ENCODE measurements at places on chromosomes 13 and 19. TPM values are rescaled to one million over a fixed set of nuclear protein-coding genes. Genes with fewer than 3 reads are reported as not detected.

The NMRK2 gene
- total RNA-seq: not detected

The JAK3 gene
- total RNA-seq: 1.4 TPM

The ERICH6B gene
- not detected for total RNA-seq

The RNU6-9 gene
- total RNA-seq: not detected

The ZNF606 gene
- 14.7 TPM for total RNA-seq

The MUC16 gene
- total RNA-seq: under 0.01 TPM

The TGFB1 gene
- 10.6 TPM for total RNA-seq

The ZNF211 gene
- 11.9 TPM for total RNA-seq

The TMIGD2 gene
- total RNA-seq: not detected

The ZGLP1 gene
- total RNA-seq: 0.21 TPM

The AMER2 gene
- total RNA-seq: not detected

The CAMSAP3 gene
- total RNA-seq: 12.3 TPM

The FARSA gene
- 78.3 TPM for total RNA-seq

The MAP4K1 gene
- not detected for total RNA-seq
